ENCODE measurements at places on chromosomes 5 and 9.

- DNase-seq = no peak
These were observed 17.6 kb downstream of the GLRX start for GRCh38 chr5:95804736-95805539.

DNA sequence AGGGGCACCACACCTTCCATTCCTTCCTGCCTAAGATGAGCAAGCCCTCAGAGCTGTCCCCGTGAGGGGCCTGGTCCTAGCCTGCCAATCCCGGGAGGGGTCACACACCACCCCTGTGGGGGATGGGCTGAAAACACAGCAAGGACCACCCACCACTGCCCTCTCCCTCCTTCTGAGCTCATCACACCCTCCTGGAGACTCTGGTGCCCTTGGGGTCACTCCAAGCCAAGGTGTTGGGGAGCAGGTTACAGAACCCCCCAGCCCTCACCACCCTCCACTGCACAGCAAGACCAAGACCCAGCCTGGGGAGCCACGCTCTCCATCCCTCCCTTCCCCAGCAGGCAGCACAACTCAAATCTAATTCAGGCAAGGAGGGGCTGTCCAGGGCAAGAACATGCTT lies 60.5 kb upstream of the PPP1R26 start:
- DNase-seq = no peak

- DNase-seq = no peak
These were observed 16.4 kb downstream of the ATP6V0E1 start for GRCh38 chr5:172999974-173000373.

GRCh38 chr5:5929291-5930020 lies 448.9 kb downstream of the MED10 start:
- DNase-seq = no peak

- DNase-seq = no peak
These were observed 115.4 kb upstream of the SLC44A1 start for GRCh38 chr9:105128908-105129600.

- DNase-seq = no peak
These were observed 68.7 kb downstream of the MTMR12 start for GRCh38 chr5:32244017-32244416.

- DNase-seq = no peak
These were observed 51.2 kb downstream of the USP20 start for GRCh38 chr9:129886226-129887174.

DNA sequence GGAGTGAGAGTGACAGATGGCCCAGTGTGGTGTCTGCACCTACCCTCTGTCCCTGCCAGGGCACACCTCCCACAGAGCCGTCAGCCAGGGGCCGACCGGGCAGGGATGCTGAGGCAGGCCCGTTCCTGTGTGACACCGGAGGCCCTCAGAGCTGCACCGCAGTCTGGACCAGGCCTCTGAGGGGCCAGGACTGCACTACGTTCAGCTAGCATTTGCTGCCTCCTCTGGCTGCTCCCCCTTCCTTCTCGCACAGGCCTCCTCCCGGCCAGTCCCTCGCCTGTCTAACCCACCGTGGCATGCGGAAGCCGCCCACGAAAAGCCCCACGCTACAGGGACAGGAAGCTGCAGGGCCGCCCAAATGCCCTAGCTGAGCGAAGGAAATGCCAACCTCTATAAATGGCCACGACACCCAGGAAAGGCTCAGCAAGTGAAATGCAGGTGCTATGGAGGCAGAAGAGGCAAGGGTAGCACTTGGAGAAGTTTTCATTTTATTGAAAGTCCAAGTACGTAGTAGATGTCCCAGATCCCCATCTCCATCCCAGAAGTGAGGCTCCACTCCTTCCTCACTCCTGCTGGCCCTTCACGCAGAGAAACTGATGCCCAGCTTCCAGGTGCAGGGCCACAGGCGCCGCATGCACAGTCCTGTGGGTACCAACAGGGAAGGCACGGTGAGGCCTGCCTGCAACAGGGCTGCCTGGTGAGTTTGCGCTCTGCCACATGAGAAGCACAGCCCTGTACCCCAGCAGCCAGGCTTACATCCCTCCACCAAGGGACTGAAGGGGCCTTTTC lies 38.7 kb downstream of the MAPK9 start:
- DNase-seq = no peak

DNA sequence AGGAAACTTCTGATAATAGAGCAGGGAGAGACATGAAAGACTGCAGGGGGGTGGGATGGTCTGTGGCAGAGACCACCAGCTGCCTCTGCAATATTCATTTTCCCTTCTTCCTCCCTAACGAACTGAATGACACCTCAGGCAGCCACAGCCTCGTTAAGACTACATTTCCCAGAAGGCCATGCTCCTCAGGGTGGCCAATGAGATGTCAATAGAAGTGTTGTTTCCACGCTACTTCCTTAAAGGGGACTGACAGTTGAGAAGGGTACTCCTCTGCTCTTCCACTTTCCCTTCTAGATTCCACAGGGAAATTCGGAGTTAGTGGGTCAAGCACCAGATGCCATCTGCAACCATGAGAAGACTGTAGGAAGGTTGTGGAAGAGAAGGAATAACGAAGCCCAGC lies 52.0 kb upstream of the DAPK1 start:
- DNase-seq = peak; percentile 28

- DNase-seq = no peak
These were observed 58.3 kb downstream of the TRIO start for GRCh38 chr5:14201325-14202045.

DNA sequence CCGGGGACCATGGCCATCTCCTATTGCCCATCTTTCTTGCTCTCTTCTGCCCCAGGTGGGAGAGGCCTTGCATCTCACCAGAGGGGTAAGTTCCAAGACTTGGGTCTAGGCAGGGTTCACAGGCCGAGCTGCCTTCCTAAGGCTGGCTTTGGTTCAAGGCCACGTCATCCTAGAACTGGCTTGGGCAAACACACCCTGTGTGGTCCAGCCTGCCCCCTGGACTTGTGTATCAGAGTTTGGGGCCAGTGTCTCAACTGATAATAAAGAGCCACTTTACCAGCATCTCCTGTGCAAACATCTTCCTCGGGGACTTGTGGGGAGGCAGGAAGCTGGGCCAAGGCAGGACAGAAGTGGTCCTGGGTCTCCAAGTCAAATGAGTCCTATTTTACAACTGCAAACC lies 17.8 kb downstream of the BOD1 start:
- no peak for DNase-seq

DNA sequence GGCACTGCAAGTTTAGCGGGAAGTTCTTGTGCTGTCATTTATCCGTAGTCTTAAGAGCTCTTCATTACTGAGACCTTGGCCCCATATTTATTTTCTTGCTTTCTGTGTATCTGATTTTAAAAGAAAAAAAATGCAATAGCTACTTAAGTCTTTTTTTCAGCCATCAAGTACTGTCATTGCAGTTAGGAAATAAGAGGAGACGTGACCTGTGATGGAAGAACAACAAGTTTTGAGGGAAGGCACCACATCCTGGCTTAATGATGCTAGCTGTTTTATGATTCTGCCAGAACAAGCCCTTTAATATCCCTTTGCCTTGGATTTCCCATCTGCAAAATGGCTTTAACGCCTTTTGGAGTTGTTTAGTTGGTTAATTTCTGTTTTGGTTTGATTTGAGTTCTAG lies 3.8 kb downstream of the RGMB start:
- DNase-seq = no peak

DNA sequence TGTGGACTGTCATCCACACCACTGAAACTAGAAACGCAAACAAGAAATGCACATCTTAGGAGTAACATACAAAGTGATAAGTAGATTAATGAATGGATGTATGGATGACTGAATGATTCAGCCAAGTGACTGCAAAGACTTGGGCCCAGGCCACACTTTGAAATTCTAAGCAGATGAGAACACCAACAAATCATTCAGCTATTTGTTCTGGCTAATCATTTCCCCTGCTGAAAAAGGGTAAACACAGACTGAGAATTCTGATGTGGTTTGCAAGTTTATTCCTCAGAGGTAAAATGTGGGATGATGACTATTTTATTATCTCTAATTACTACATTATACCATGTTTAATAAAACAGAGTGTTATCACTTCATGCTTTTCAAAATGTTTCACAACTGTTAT lies 163.2 kb upstream of the ADAMTS16 start:
- DNase-seq = no peak

- no peak for DNase-seq
These were observed 277.7 kb upstream of the PTGER4 start for GRCh38 chr5:40402007-40402364.

DNA sequence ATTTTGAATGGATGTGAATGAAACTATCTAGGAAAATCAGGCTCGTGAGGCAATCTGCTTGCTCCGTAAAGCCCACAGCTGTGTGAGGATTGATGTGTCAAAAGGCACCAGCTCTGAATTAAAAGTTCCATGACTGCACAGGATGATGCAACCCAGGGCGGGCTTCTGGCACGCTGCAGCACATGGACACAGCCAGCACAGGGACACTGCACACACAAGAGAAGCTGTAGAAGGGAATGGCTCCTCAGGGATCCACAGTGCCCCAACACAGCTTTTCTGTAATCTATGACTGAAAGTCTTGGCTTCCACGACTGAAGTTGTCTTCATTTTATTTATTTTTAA lies 151.0 kb downstream of the GCNT1 start:
- no peak for DNase-seq

- no peak for DNase-seq
These were observed 69.9 kb downstream of the SLC36A1 start for GRCh38 chr5:151517122-151517920.

- no peak for DNase-seq
These were observed 85.4 kb downstream of the KLF4 start for GRCh38 chr9:107404161-107404560.

GRCh38 chr9:68974901-68975300 lies 39.0 kb downstream of the PRKACG start:
- DNase-seq = no peak

- no peak for DNase-seq
These were observed 510.5 kb upstream of the TNC start for GRCh38 chr9:115628426-115628825.

DNA sequence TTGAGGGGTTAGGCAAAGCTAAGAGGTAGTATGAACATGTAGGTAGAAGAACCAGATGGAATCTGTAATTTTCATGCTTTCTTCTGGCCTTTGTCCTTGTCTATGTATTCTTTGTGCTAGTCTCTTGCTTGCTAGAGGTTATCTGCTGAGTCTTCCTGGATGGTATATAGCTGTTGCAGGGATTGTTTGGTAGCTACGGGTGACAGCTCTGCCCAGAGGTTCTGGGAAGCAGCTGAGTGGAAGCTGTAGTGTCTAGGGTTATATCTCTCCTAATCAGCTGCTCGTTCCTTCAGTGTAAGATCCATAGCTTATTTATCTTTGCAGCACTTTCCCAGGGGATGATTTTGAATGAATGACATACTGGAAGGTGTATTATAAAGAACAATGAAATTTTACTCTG lies 100.3 kb downstream of the ATG10 start:
- DNase-seq = no peak

DNA sequence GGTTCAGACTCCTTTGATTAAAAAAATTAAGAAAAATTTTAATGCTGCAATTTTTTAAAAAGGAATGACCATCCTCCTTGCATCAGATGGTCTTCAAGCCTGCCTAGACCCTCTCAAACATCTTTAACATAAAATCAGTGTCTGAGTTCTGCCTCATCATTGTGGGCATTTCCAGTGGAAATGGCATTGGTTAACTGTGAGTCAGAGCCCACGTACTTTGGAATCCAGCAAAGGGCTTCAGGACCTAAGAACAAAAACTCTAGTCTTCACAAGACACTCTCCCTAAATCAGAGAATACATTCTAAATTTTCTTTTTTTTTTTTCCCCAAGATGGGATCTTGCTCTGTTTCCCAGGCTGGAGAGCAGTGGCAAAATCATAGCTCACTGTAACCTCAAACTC lies 9.4 kb upstream of the C5orf15 start:
- DNase-seq = no peak

DNA sequence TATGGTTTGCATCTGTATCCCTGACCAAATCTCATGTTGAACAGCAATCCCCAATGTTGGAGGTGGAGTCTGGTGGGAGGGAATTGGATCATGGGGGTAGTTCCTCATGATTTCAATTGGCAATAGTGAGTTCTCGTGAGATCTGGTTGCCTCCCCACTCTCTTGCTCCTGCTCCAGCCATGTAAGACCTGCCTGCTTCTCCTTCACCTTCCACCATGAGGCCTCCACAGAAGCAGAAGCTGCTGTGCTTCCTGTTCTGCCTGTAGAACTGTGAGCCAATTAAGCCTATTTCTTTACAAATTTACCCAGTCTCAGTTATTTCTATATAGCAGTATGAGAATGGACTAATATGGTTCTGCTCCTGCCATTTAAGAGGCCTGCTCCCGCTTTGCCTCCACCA lies 32.9 kb downstream of the SCAI start:
- no peak for DNase-seq

GRCh38 chr9:68470067-68470466 lies 70.6 kb downstream of the TMEM252 start:
- no peak for DNase-seq

- DNase-seq = no peak
These were observed 165.5 kb upstream of the NFIL3 start for GRCh38 chr9:91589101-91589553.

DNA sequence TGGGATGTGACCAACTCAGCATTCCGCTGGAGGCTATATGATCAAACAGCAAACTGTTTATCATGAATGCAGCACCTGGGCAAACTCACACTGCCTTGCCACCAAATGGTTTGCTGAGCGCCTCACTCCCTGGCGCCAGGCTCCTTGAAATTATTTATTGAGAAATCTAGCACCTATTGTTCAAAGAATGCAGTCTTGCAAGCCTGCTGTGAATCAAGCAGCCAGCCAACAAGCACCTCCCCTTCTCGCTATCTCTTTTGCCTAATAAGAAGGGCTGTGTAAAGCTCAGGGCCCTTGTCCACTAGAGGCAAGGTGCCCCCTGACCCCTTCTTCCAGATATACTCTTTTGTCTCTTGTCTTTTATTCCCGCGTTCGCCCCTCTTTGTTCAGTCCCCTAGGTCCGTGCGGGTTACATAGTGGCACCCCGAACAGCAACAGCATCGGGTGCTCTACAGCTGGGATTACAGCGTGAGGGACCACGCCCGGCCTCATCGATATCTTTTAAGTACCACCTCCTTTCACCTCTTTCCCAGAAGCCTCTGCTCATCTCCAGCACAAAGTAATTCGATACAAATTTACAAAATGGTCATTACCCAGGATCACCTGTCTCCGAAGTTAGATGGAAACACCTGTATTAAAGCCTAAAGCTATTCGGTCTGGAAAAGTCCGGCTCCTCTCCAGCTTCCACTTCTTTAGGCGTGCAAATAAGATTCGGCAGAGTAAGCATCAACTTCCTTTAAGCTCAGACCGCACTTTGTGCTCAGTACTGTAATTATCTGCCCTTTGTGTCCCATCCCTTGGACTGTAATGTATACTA lies 896 bp downstream of the RIGI start:
- peak; percentile 48 for DNase-seq

DNA sequence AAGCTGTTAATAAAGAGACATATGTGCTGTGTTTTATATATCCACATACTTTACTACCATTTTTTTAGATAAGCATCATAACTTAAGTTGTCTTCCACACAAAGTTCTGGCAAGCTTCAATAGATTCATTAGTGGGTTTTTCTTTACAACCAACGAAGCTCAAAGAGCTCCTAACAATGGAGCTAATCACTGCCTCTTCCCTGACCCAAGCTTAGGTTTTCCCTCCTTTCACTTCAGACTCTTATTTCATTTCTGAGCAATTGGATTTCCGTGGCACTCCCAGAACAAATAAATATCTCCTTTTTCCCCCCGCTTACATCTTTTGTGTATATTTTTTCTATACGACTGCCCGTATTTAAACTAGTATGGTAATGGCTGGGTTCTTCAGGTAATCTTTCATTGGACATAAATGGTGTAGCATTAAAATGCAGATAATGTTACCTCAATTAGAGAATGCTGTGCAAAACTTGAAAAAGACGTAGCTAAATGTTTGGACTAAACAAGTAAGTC lies 275.5 kb upstream of the TMEM161B start:
- DNase-seq = peak; percentile 65

- DNase-seq = no peak
These were observed 14.1 kb upstream of the RAPGEF6 start for GRCh38 chr5:131649161-131649560.

- DNase-seq = no peak
These were observed 4.0 kb downstream of the LMBRD2 start for GRCh38 chr5:36147681-36148080.

All from HAP-1 (cell line).